ENCODE measurements at places on chromosomes 5 and 9.

DNA sequence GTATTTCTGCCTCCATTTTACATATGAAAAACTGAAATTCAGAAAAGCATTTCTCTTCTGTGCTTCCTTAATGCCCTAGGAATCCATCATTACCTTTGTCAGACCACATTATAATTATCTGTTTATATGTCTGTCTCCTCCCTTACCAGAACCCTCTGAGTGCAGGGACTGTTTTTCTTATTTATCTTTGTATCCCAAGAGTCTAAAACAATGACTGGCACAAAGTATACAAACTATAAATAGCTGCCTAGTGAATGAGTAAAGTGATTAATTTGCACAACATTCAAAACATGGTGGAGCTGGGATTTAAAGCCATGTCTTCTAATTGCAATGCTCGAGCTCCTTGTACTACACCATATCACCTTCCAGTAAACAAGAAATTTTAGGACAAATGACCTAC lies 49.3 kb upstream of the HK3 start:
- DNase-seq: no peak

GRCh38 chr5:111772456-111773122 lies 15.6 kb upstream of the NREP start:
- DNase-seq: no peak

DNA sequence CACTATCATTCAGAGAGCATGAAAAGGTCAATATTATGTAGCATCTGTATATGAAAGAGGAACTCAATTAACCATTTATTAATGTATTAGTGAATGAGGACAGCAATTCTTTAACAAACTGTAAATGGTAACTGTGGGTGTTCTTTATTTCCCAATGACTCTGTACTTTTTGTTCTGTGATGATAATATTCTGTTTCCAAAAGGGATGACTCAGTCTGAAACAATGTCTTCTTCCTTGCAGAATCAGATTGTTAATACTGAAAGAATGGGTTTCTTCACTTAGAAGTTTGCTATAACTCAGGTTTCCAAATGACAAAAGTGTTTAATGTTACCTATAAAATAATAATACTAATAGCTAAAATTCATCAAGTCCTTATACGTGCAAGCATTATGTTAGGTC lies 1518.7 kb upstream of the WWC1 start:
- no peak for DNase-seq

- no peak for DNase-seq
These were observed 25.7 kb downstream of the C9orf85 start for GRCh38 chr9:71937070-71937625.

- DNase-seq: no peak
These were observed 612 bp downstream of the UGT3A2 start for GRCh38 chr5:36066001-36066539.

- no peak for DNase-seq
These were observed 158.9 kb downstream of the AUH start for GRCh38 chr9:91202736-91203283.

GRCh38 chr5:568809-569208 lies 43.3 kb upstream of the CEP72 start:
- DNase-seq: no peak

DNA sequence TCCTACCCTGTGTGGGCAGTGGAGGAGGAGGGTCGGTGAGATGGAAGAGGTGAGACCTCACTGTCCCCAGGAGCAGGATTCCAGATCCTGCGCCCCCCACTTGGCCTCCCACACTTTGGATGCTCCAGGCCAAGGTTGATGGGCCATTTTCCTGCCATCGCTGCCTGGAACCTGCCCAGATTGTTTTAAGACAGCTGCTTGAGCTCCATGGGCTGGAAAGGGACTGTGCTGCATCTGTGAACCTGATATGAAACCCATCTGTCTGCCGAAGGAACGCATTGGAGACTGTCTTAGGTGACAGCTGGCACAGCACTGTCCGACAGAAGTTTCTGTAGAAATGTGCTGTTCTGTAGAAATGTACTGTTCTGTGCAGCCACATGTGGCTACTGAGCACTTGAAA lies 72.7 kb upstream of the SLC25A48 start:
- no peak for DNase-seq
